ENCODE measurements at places on chromosomes 3 and 15.

DNA sequence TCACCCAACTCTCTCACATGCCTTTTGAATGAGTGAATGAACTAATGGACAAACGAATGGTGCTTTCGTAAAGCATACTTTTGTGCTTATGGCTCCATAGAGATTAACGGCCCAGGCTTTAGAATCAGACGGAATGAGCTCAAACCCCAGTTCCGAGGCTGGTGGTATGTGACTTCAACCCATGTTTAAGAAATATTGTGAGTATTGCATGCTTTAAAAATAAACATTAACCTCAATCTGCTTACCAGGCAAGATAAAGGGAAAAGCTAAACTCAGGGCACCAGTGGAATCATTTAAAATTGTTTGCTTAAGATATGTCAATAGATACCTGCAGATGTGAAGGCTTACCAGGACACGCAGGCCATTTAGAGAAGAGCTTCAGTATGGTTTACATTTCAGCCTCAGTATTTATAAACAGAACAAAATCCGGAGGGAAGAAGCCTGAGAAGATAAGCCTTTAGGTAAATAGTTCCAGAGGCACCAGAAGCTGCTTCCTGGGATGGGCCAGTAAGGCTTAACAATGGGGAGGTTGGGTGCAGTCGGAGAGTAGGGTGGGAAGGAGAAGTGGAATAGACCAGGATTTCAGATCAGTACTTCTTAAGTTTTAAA, 186.4 kb downstream of the ADAMTS9 start:
- DNase-seq: no peak

GRCh38 chr15:101026656-101027272, 107.6 kb downstream of the LRRK1 start:
- DNase-seq: no peak

DNA sequence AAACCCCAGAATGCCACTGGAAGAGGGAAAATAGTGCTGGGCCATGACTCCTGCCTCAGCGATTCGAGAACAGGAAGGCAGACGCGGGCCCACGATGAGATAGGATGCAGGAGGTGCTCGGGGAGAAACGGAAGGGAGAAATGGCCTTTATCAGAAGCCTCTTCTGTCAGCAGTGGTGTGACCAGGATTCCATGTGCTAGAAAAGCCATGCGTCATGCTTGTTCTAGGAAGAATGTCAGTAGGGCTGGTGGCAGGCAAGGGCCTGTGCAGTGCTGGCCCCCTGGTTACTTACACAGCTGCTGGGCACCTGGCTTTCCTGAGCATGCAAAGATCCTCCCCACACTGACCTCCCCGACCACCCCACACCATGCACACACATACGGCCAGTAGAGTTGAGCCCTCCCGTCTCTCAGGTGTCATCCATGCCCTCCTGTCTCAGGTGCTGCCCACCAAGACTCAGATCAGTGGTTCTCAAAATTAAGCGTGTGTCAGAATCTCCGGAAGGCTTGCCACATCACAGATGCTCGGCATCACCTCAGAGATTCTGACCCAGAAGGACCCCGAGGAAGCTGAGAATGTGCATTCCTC, 106.7 kb downstream of the ADAMTS17 start:
- DNase-seq: no peak

- no peak for DNase-seq
Measured at GRCh38 chr3:55585856-55586255, 98.8 kb upstream of the WNT5A start.

DNA sequence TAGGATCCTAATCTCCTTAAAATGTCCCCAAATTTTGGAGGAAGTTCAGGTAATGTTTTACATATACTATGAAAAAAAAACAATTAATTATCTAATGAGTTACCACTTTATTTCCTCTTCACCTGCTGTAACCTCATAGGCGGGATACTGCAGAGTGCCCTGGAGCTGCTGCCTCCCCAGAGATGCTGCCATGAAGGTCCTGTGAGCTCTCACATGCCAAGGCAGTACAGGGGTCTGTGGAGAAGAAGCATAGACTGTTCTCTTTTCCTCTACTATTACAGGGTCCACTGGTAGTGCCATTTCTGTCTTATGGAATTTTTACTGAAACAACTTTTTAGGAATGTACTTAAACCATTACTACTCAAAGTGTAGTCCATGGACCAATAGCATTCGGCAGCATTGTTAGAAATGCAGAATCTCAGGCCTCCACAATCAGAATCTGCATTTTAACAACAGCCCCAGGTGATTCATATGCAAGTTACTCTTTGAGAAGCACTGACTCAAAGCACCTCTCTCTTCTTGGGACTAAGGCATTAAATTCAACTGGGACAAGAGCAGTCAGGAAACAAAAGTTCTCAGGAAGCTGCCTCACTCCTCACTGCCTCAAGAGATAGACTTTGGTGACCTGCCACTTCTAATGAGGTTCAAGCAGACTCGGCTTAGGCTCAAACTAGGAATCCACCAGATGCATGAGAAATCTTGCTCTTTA, 30.3 kb upstream of the CPOX start:
- no peak for DNase-seq

DNA sequence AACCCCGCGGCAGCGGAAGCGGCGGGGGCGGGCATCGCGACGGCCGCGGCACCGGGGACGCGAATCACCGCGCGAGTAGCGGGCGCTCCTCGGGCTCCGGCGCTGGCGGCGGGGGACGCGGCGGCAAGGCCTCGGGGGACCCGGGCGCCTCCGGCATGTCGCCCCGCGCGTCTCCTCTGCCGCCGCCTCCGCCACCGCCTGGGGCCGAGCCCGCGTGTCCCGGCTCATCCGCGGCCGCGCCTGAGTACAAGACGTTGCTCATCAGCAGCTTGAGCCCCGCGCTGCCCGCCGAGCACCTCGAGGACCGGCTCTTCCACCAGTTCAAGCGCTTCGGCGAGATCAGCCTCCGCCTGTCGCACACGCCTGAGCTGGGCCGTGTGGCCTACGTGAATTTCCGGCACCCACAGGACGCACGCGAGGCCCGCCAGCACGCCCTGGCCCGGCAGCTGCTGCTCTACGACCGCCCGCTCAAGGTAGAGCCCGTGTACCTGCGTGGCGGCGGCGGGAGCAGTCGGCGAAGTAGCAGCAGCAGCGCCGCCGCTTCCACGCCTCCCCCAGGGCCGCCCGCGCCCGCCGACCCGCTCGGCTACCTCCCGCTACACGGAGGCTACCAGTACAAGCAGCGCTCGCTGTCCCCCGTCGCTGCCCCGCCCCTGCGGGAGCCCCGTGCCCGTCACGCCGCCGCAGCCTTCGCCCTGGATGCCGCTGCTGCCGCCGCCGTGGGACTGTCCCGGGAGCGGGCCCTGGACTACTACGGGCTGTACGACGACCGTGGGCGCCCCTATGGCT, 675 bp downstream of the RBM15B start:
- peak; percentile 52 for DNase-seq

Data from AG20443 (cell line).